ENCODE measurements at places on chromosomes 4 and X. TPM values are rescaled to one million over a fixed set of nuclear protein-coding genes. Genes with fewer than 3 reads are reported as not detected.

The FATE1 gene
- total RNA-seq, result not detected

The PLAC8 gene
- total RNA-seq, result 259 TPM

The TEC gene
- 2.8 TPM for total RNA-seq

- DNase-seq, result no peak
Observed at GRCh38 chr4:156512622-156513021, 459.0 kb downstream of the PDGFC start.

- peak; percentile 7 for DNase-seq
Observed at GRCh38 chr4:94256828-94257227, 49.2 kb downstream of the SMARCAD1 start.

DNA sequence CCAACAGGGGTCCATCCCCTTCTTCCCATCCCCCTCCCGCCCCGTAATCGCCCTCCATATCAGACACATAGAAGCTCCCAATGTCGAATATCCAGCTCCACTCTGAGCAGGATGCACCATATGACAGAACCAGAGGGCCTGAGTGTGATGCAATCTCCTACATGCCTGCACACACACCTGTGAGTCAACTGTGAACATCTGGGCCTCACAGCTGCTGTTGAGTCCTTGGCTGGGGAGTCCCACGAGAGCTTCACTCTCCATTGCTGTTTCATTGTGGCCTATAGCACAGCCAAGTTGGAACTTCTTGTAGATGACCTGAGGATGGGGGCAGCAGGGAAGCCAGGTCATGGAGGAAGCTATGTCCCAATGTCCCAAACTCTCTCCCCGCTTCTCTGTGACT, 8.2 kb downstream of the SLC38A5 start:
- no peak for DNase-seq

GRCh38 chr4:123236606-123237005, 160.0 kb upstream of the SPRY1 start:
- DNase-seq, result no peak

DNA sequence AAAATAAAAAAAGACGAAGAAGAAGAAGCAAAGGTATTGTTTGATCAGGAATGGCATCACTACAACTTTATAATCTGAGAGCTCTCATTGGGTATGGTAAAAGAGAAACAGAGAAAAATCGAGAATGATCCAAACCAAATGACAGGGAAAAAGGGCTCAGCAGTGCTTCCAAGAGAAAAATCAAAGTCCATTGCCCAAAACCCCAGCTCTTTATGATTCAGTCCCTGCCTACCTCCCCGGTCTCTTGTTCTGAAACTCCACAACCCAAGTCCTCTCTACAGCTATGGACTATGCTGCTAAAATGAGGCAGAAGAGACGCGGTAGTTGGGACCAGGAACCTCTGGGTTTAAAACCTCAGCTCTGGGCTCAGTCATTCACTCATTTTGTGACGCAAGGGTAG, 341.1 kb upstream of the PPARGC1A start:
- DNase-seq, result no peak

DNA sequence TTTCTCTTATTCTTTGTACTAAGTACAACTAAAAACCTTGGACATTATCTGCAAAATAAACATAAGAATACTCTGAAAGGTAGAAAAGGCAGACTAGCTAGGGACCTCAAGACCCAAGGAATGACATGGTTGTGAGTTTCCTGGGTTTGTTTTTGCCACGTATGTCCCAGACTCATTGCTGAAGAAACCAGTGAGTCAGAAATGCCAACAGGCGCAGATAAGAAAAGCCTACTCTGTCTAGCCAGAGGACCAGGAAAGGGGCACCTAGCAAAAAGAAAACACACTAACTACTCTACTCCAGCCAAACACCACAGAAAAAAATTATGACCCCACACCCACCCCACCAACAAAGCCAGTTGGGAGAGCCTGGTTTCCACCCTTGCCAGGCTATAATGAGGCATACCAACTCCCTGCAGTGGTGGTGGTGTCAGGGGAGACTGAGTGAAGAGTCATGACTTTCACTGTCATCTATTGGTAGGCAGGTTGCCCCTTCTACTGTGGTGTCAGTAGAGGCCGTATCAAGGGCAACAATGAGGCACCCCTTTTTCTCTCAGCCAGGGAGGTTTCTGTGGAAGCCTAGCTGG, 10.9 kb downstream of the MTMR1 start:
- no peak for DNase-seq

DNA sequence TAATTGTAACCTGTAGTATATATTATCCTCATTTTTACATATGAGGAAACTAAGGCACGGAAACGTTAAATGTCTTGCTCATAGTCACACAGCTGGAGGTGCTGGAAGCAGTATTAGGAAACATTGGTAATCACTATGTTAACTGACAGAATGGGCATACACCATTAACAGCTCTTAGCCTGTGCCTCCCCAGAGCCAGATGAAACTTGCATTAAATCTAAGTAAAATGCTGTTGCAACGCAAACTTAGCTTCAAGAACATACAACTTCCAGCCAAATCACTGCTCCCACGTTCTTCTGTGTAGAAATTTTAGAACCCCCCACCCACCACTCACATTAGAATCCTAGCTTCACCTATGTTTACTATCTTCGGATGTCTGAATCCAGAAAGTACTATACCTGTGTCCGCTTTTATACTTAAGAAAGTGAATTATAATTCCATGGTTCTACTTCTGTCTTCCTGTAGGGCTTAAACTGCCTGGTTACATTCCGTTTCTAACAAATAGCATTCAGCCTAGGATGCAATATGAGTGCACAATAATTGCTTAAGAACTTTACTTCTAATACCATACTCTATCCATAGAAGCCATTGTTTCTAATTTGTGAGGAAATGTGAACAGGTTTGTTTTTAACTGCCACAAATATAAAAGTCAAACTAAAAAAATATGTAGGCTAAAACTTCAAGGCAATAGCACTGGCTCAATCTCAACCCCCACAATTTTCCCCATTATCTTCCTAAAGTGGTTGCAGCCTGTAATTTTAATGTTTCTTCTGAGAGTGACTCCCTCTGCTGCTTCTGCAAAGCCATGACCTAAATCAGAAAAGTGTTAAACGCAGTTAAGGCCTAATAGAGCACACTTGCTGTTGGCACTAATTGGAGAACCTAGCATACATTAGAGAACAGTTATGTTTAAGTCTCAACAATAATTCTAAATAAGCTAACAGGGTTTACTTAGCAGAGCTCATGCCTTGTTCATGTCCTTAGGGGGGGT, 4.4 kb downstream of the UNC5C start:
- no peak for DNase-seq
